ENCODE measurements at places on chromosomes 3 and 15.
A peak's percentile ranks its signal among the peaks of the same experiment; 100 is the strongest.

GRCh38 chr15:81914734-81915256 lies 131.0 kb downstream of the MEX3B start:
- DNase-seq = no peak

DNA sequence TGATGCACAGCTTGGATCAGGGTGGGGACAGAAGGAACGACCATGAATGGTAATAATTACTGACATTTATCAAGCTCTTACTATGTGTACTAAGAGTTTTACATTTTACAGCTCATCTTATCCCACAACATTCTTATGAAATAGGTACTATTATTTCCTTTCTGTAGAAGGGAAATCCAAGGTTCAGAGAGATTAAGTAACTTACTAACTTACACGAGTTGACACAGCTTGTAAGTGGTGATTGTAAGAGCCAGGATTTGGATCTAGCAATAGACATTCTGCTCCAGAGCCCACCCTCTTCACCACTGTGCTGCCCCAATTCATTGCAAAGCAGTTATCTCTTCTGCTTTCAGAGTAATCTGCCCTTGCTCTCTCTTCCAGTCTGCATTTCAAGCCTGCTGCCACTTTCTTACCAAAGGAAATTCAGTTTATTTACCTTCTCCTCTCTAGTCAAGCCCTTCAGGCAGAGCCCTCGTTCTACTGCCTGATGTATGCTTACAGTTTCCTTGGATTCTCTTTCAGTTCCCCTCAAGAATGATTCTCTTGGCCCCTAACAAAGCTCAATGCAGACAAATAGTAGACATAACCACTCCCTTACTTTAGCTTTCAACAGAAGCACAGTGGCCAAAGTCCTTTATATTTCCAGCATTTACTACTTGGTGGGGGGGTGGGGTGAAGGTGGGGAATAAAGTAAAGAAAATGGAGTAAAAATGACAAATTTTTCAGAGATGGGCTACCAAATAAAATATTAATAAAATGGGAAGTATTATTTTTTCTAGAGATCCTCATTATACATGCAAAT lies 65.8 kb downstream of the ATP8B4 start:
- DNase-seq = no peak

DNA sequence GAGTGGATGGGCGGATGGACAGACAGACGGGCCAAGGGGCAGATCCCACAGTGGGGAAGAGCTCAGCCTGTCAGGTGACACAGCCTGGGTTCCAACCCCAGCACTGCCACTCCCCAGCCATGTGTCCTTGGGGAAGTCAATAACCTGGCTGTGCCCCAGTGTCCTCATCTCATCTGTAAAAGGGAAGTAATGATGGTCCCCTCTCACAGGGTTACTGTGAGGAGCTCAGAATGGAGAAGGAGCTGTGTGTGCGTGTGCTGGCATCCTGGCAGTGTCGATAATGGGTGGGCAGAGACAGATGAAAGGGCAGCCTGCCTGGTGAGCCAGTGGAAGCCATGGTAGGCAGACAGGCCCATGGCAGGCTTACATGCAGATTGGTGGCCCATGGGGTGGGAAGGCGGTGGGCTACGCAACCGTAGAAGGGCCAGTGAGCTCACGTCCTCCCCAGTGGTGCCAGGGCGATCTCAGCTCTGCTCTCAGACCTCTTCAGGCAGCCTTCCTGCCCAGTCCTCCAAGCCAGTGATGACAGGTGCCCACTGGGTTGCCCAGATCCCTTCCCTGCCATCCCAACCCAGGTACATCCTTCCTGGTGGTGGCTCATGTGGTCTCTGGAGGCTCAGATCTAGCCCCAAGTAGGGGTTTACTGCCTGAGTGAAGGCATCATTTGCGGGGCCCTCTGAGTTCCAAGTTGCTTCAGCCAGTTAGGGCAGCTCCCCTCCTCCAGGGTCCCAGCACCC lies 2.3 kb upstream of the DNAJB8 start:
- no peak for DNase-seq

DNA sequence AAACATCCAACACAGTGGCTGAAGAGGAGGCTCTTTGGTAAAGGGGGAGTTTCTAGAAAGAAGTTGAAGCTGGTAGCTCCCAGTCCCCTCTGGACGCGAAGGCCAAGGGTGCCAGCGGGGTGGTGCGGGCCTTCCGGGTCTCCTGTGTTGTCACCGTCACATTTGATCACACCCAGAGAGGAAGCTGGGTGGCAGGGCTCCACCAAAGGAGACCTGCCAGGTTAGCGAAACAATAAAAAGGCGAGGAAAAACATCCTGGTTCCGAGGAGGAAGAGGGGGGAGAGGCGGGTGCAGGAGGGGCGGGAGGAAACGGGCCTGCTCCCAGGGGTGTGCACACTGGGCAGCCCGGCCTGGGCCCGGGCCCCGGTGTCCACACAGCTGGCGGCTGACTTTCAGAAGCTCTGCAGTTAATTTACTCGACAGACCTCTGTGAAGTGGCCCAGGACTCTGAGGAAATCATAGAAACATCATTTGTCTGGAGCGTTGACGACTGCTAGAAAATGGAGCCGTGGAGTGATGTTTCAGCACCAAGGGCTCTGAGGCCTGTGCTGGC lies 12.1 kb downstream of the HEG1 start:
- no peak for DNase-seq

- no peak for DNase-seq
These were observed 92.3 kb downstream of the ADAMTSL3 start for GRCh38 chr15:83746231-83746630.

- DNase-seq = no peak
These were observed 283.3 kb downstream of the FEZF2 start for GRCh38 chr3:62090066-62090465.

- DNase-seq = no peak
These were observed 56.5 kb downstream of the SIDT1 start for GRCh38 chr3:113588806-113589205.

DNA sequence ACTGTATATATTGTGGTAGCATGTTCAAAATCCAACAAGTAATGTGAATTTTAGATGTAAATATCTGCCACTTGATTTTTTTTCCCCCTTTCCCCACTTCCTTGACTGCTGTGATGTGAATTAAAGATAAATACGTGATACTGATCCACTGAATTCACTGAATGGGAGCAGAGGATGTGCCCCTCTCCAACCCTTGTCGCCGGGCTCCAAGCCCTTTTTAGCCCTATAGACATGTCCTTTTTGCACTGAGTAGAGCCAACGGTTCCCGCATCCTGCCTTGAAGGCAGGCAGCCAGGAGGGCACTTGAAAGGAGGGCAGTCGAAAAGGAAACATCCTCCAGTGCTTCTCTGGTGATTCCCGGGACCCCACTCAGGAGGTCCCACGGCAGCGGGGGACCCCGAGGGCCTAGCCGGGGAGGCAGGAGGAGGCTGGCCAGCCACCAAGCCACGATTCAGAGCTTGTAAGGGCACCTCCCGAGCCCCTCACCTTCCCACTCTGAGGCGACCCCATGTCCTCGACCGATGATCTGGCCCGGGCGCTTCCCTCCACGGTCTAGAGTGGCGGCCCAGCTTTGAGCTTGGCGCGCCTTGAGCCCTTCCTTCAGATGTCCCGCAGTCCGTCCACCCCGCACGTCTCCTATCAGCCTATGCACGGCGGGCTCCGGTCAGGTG lies 901 bp upstream of the MANF start:
- peak; percentile 20 for DNase-seq

DNA sequence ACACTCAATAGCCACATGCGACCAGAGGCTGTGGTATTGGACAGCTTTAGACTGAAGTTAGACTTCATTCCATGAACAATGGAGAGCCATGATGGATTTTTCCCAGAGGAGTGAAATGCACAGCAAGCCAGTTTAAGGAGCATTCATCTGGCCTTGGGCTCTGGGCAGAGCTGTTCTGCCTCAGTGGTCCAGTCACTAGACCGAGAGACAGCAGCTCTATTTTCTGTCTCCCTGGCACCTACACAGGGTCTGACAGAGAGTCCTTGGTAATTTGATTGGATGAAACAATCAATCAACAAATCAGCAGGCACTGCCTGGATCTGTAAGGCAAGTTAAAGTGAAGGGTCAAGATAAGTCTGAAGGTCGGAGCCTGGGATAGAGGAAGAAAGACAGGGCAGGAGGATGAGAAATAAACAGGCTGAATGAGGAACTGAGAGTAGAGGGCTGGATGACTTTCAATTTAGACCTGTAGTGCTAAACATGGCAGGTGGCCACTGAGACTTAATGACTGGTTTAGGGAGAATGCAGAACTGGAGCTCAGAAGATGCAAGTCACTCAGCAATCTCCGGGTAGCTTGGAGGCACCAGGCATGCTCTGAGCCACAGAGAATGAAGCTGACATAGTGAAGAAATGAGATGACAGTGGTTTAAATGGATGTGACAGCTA lies 98.5 kb upstream of the SLC25A36 start:
- peak; percentile 1 for DNase-seq

DNA sequence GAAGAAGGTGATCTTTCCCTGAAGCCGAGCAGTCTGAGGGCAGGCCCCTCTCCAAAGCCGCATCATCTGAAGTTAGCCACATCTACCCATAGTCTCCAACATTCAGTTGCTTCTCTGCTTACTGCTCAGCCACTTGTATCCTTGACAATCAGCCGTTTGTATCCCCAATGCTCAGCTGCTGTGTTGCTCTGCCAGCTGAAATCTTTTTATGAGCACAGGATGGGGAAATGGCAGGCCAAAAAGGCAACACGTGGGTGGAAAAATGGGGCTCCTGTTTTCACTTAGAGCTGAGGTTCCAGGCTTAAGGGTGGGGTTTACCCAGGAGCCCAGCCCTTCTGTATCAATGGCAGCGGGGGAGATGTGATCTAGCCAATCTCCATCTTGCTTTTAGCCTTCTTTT lies 36.3 kb downstream of the METTL6 start:
- DNase-seq = no peak

GRCh38 chr3:195537995-195538394 lies 5.1 kb downstream of the PPP1R2 start:
- peak; percentile 63 for DNase-seq

DNA sequence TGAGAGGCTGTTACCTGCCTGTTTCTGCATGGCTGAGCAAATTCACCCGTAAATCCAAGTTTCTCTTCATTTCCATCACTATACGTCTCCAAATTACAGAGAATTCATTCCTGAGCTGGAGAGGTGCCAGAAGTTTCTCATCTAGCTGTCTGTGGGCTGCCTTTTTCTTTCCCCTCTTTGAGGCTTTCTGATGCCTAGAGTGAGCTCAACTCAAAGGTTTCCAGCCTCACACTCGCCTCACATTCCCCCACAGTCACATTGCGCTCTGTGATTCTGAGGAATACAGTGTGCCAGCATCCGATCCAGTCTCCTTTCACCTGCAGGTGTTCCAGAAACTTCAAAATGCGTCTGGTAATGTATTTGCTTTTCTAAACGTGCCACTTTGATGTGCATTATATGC lies 267.2 kb downstream of the MFSD1 start:
- DNase-seq = no peak

DNA sequence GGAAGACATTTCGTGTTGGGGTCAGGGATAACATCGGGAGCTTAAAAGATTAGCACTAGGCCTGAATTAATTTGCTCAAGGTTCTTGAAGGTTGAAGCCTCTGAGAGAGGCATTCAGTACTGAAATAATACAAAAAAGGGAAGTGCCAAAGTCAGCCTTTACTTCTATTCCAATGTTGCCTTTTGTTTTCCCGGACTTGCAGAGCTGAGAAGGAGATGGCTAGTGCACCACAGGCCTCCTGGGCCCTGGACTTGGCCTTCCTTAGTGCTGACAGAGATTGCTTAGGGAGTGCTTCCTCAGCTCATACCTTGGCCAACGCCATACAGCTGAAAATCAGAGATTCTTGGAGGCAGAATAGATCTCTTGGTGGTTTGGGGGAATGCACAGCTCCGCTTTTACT lies 333.6 kb upstream of the TBL1XR1 start:
- DNase-seq = no peak

DNA sequence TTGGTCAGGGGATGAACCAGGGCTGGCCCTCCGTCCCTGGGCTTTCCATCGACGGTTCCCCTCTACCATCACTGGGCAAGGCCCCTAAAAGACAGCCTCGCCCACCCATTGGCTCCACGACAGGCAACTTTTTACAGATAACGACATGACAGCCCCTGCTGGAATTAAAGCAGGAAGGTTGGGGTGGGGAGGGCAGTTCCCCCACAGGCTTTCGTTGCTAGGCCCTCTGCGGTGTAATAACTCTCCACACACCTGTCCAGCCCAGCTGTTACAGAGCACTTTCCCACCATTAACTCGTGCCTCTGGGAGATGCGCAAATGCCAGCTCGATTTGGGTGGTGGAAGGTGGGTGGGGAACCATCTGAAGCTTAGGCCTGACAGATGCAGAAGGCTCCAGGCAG lies 264.2 kb upstream of the TLE3 start:
- DNase-seq = no peak

- peak; percentile 27 for DNase-seq
These were observed 82.8 kb downstream of the SSR3 start for GRCh38 chr3:156472150-156472549.

GRCh38 chr3:161108840-161109239 lies 3.7 kb upstream of the B3GALNT1 start:
- no peak for DNase-seq

- DNase-seq = no peak
These were observed 56.7 kb downstream of the CCNL1 start for GRCh38 chr3:157103280-157103679.

GRCh38 chr3:155743606-155744005 lies 1.3 kb downstream of the PLCH1 start:
- DNase-seq = no peak

GRCh38 chr3:187051066-187051465 lies 88.2 kb downstream of the RPL39L start:
- no peak for DNase-seq

DNA sequence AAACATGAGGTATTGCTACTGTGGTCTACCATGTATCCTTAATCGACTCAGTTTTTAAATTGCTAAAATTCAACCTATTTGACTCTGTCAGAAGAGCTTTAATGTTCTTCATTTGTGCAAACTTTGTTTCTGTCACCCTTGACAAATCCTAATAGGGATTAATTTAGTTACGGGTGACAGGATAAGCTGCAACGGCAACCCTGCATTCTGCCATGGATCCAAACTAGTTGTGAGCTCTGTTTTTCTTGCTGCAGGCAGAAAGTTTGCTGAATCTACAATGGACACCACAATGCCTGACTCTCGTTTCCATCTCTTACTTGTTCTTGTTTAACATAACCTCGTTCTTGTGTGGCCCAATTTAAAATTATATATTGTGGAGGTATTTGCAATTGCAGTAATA lies 352.3 kb downstream of the ROBO2 start:
- no peak for DNase-seq

DNA sequence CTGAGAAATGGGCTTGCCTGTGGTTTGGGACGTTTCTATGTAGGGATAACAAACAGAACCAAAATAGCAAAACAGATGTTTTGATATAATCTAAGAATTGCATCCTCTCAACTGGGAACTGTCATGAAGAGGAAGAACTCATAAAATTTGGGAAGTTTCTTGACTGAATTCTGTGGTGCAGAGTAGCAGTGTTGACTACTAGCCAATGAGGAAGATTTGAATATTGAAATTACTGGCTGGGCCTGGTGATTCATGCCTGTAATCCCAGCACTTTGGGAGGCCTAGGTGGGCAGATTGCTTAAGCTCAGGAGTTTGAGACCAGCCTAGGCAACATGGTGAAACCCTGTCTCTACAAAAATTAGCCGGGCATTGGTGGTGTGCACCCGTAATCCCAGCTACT lies 42.2 kb downstream of the ZNF609 start:
- DNase-seq = no peak

GRCh38 chr3:42014458-42014920 lies 52.6 kb upstream of the ULK4 start:
- DNase-seq = peak; percentile 12

Measured in CD4-positive, alpha-beta T cell treated with Interleukin-10 for 1 hour (primary cell).